Esophagus squamous epithelium (tissue), 5 donors: ENCODE measurements at places on chromosomes 1 and 21.

DNA sequence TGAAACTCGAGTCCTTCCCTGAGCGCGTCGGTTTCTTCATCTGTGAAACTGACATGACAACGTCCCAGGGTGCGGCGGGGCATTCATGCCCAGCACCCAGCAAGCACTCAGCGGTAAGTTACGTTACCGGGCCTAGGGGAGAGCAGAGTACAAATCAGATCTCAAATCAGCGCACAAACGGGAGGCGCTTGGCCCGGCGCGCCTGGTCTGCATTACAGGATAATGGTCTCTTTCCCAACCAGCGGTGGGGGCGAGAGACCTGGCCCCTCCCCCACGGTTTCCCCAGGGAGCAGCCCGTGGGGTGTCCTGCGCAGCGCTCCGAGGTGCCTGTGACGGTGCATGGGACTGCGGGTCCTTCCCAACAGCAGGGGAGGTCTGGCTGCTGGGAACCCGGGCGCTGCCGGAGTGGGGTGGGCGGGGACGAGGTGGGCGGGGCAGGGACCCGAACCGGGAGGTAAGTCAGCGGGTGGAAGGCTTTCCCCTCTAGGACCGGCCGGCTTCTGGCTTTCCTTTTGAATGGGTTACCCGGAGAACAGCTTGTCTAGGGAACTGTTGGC, 1.0 kb downstream of the TMEM51 start:
- DNase-seq: no peak

DNA sequence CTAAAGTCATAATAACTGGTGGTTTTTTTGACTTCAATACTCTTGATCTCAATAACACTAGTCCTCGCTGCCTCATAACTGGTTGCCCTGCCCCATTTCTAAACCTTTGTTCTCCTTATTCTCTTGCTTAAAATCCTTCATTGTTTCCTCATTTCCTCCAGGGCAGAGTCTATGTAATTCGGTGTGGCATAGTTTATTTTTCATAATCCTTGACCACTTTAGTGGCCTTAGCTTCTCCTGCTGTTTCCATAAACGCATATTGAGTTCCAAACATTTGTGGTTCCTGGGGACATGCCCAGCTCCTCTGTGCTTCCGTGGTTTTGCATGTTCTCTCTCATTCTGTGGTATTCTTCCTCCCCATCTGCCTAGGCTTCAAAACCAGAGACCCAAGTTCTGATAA, 19.0 kb upstream of the TLCD4 start:
- no peak for DNase-seq

DNA sequence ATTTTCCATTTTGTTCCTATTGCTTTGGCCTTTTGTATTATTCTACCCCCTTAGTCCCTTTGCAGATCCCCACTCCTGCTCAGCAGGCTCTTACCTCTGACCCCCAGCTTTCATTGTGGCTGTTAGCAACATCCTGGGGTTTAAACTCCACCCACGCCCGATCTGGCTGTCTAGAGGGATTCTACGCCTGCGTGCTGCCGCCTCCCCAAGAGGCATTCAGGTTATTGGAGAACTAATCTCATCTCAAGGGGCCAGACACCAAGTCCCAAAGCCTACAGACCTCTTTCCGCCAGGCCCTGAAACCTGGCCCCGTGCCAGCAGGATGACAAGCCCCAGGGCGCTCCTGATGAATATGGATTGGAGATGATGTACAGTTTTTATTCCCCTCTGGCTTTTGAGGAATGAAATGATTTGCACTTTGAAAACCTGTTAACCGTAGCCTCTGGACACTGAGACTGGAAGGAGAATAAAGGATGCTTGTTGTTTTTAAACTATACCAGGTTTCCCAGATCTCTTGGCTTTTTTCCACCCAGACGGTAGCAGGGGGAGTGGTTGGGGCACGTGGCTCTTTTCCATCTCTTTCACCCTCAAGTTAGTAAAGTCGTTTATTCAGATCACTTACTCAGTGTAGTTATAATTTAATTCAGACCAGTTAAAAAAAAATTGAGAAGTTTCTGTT, 14.5 kb upstream of the IKBKE start:
- no peak for DNase-seq

- no peak for DNase-seq
These were observed 16.9 kb upstream of the IGFN1 start for GRCh38 chr1:201173736-201174135.

GRCh38 chr1:8867878-8868567, 10.5 kb downstream of the ENO1 start:
- no peak for DNase-seq

GRCh38 chr1:230425252-230426091, 660 bp downstream of the PGBD5 start:
- no peak for DNase-seq

- DNase-seq: no peak
These were observed 401 bp upstream of the PRUNE1 start for GRCh38 chr1:151007853-151008243.

GRCh38 chr1:94095744-94096469, 25.0 kb downstream of the ABCA4 start:
- DNase-seq: no peak

DNA sequence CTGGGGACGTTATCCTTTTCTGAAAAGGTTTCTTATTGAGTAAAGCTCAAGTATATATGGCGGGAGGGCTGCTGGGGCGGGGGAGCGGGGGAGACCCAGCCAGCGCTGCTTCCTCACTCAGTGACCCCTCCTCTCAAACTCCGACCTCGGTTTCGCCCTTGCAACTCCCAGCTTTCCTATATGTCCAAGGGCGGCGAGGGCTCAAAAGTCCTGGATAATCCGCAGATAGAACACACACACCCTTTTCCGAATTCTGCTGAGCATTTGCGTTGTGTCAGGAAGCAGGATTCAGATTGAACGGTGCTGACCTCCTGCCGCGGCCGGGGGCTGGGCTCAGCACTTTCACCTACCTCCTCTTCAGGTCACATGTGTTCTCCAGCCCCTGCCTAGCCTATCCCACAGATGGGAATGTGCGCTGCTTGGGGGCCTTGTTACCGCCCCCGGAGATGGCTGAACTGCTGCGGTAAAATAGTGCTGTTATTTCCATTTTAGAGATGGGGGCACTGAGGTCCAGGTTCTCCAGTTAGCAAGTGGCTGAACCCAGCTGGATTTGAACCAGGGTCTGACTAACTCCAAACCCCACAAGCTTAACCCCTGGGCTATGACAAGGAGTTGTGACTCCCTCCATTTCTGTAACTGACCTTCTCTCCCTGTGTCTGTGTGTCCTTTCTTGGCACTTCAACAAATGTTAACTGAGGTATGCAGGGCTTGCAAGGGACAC, 795 bp upstream of the AHDC1 start:
- DNase-seq: no peak

DNA sequence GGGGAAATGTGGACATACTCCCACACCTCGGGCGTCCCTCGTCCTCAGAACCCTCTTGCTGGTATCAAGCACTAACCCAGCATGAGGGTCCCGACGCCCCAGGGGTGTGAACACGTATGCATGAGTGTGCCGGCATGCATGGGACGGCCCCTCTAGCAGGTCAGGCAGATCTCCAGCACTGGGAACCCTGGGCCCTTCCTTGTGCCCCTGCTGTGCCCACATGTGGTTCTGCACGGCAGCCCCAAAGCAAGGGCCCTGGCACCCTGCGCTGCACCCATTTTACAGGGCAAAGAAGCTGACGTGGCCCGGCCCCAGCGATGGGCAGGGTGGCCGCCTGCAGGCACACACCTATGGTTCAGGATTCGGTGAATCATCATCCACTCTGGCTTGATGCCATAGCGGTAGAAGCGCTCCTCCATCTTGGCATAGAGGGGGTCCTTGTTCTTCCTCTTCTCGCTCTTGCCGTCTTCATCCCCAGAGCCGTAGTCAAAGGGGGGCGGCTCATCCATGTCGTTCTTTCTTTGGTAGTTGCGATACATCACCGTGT, 34.2 kb downstream of the CHD5 start:
- no peak for DNase-seq

DNA sequence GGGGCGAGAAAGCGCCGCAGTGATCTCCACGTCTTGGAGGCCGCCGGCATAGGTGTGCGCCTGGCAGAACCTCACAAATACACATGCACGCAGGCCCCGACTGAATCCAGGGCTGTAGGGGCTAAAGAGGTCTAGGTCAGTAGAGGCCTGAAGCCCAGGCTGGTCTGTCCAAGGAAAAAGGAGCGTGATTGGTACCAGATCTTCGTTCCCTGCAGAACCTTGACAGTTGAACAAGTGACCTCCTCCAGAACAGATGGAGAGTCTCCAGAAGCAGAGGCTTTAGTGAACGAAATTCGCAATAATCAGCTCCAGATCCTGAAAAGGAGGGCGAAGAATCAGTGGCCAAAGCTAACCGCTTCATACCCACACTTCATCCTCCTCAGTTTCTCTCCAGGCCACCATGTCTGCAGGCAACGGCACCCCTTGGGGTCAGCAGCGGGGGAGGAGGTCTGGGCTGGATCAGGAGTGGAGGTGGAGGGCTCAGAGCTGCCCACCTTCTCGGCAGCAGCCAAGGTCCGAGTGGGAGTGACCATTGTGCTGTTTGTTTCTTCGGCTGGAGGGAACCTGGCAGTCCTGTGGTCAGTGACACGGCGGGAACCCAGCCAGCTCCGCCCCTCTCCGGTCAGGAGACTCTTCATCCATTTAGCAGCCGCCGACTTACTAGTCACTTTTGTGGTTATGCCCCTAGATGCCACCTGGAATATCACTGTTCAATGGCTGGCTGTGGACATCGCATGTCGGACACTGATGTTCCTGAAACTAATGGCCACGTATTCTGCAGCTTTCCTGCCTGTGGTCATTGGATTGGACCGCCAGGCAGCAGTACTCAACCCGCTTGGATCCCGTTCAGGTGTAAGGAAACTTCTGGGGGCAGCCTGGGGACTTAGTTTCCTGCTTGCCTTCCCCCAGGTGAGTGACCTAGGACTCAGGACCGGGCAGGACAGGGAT, 749 bp upstream of the PEX11B start:
- no peak for DNase-seq

DNA sequence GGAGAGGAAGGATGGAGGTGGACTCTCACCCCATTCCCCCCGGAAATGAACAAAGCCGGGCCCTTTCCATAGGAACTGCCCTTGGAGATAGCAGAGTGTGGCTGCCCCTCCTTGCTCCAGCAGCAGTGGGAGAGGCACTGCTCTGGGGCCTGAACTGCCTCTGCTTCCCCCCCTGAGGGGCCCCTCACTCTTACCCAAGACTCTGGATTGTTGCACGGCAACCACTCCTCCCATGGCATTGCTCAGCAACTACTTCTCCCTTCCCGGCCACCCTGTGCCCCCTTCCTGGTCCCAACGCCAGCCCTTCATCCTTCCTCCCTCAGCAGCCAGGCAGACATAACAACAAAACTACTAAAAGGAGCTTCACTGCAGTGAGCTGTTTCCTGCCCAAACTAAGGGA, 3.0 kb upstream of the ACKR1 start:
- no peak for DNase-seq

- DNase-seq: no peak
These were observed 33.3 kb upstream of the BECN2 start for GRCh38 chr1:241924080-241924808.

DNA sequence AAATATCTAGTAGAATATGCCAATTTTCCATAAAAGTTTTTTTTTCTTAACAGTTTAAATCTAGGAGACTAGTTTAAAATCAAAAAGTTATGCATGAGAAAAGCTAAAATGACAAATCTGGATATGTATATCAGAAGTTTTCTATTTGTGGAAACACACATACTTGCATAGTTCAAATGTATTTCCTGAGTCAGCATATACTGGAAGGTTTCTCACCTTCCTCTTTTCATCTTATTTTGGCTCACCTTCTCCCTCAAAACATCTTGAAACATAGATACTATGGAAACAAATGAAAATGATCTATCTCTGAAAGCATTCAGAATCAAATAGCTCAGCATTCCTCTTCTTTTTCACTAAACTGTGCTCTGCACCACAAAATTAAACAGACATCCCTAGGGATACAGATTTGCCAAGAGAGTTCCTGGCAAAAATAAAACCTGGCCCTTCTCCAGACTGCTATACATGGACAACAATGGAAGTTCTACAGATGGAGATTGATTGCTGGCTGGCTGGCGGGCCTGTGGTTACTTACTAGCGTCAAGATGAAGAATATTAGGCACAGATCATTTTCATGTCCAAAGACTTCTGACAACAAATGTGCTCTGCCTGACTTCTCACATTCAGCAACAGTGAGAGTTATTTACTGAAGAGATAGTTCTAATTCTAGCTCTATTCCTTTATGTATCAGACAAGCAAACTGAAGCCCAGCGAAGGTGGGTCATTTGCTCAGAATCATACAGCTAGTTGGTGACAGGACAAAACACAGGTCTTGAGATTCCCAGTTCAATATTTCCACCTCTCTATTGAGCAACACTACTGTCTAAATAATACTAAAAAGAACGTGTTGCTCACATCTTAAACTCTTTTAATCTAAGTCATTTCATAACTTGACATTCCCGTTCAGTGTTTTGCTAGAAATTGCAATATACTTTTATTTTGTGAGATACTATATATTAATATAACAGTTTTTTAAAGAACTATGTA, 26.6 kb downstream of the DIPK1A start:
- DNase-seq: no peak

- no peak for DNase-seq
These were observed 37.5 kb upstream of the WLS start for GRCh38 chr1:68269637-68270430.

DNA sequence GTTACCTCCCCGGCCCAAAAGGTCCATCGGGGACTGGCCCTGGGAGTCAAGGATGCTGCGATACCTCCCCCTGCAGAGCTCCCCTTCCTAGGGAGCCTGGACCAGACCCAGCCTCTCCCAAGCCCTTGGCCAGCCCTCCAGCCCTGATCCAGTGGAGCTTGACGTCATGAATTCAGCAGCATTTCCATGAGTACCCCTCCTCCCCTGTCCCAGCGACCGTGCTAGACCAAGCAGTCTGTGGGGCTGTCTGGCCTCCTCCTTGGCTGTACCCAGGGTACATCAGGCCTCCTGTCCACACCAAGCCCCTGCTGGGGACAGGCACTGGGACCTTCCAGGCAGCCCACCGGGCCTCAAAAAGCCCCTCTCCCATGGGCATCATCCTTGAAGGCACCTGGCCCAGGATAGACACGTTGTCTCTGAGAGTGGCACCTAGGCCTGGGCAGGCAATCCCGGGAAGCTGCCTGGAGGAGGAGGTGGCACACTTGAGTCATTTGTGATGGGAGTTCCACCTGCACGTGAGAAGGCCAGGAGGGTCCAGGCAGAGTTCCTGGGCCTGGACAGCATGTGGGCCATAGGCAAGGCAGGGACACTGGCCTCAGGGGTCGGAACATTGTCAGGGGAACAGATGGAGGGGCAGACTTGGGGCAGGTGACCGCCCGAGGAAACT, 46.4 kb downstream of the WNT9A start:
- no peak for DNase-seq

GRCh38 chr1:209493559-209493958, 90.0 kb upstream of the CAMK1G start:
- no peak for DNase-seq

DNA sequence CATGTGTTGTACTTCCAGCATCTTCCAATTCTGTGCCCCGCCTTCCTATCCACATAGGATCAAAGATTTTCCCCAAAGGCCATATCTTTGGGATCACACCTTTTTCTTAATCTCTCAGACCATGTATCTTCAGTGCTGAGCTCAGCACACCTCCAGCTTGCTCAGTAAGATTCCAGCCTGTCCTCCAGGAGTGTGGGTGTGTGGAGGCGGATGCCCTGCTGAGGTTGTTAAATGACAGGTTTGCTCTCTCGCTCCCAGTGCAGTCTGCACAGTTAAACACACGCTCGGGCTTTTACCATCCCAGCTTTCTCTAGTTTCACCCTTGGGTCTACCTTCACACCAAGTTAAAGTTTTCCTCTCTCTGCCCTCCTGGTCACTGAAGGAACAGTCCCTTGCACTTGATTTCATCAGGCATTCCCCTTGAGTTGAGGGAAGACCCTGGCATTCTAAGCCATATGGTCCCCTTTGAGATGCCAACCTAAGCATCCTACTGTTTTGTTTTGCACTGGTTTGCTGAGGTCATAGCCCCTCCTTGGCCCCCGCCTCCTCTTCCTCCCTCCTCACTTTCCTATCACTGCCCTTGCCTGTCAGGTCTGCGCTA, 13.7 kb downstream of the MYOG start:
- DNase-seq: no peak
